Glutamatergic neuron (in vitro differentiated cells): ENCODE measurements at places on chromosomes 6 and 20. TPM values are rescaled to one million over a fixed set of nuclear protein-coding genes. Genes with fewer than 3 reads are reported as not detected.

SLC17A1 gene
- total RNA-seq = not detected

BAG2 gene
- 1.2 TPM for total RNA-seq

MYLK2 gene
- total RNA-seq = 0.69 TPM

DNA sequence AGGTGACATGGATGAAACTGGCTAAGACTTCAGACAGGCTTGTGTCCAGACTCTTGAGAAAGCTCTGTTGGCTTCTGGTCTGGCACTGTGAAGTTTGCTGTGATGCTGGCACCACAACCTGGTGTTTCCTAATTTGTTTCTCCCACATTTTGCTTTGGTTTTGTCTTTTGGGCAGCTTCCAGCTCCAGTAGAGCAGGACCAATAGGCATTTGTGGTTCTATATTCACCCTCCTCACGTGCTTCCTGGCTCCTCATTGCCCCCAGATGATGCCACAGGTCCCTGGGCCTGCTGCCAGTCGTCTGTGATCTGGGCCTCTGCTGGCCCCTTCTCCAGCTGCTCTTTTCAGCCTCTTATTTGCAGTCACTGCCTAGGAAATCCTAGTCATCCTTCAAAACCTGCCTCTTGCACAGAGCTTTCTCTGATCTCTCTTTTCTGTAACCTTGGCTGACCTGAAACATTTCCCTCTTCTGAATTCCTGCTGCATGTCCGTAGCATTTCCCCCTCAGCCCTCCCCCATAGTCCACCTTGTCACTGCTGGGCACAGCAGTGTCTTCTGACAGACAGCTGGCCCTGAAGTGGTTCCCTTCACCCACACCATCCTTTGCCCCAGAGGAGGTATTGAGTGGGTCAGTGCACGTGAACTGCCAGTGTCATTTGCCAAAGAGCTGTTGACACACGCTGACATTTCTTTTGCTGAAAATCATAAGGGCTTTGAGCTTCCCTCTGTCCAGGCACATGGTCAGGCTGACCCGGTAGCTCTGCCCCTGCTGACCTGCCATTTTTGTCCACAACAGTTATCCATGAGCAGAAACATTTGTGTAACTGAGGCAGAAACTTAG, 63.0 kb downstream of the PTPN1 start:
- DNase-seq = no peak

DNA sequence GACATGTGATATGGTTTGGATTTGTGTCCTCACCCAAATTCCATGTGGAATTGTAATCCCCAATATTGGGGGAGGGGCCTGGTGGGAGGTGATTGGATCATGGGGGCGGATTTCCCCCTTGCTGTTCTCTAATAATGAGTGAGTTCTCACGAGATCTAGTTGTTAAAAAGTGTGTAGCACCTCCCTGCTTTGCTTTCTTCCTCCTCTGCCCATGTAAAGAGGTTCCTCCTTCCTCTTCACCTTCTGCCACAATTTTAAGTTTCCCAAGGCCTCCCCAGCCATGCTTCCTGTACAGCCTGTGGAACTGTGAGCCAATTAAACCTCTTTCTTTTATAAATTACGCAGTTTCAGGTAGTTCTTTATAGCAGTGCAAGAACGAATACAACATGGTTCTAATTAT, 2.1 kb upstream of the ZNF451 start:
- no peak for DNase-seq

DNA sequence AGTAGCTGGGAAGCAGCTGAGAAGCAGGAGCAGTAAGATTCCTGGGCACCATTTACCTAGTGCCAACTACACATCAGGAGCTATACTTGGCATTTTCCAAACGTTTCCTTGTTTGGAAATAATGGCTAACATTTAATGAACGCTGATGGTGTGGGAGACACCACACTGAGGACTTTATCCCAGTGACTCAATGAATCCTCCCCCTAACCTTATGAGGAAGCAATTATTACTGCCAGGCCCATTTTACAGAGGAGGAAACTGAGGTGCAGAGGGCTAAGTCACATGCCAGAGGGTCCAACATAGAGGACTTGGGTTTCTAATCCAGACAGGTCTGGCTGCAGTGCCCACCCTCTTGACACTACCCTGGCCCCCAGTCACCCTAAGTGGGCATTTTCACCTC, 6.1 kb downstream of the PTGIS start:
- no peak for DNase-seq
